ENCODE measurements at places on chromosomes 12 and 14.

DNA sequence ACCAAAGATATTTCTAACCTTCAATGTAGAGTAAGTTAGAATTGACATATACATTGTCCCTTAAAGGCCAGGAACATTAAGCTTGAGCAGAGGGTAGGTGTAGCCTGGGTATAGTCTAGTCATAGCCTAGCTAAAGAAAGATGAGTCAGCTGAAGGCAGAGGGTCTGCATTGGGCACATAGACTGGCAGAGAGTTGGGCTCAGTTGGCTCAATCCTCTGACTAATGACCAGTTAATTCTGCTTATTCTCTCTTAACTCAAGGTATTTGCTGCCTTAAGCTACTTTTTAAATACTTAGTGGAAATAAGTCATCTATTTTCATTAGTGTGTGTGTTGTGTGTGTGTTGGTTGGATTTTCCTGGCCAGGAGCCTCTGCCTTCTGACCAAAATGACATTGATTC lies 467.1 kb downstream of the RAD51B start:
- no peak for DNase-seq

- no peak for DNase-seq
These were observed 230.7 kb upstream of the SYT10 start for GRCh38 chr12:33670284-33670683.

- DNase-seq = no peak
These were observed 96.8 kb downstream of the PIK3C2G start for GRCh38 chr12:18358077-18358476.

- DNase-seq = no peak
These were observed 15.6 kb downstream of the CLECL1 start for GRCh38 chr12:9717070-9717925.

Measured in GM12891 (cell line).